ENCODE measurements at places on chromosomes 7 and 10.

- no peak for DNase-seq
These were observed 18.6 kb downstream of the GOLGA7B start for GRCh38 chr10:97868134-97868685.

DNA sequence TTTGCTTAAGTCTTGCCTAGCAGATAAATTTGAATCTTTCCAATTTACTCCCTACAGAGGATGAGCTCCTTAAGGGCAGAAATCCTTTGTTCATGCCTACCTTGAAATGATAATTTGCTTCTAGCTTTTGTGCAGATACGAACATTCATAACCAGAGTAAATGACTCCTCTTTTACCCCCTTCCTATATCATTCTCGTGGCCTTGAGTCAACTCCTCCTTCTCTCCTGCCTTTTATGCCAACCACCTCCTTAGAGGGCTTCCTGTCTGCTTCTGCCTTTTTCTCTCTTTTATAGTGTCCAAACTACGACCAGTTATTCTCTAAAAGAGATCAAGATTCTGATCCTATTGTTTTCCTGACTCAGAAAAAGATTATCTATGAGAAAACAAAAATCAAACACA, 36.4 kb downstream of the MYPN start:
- DNase-seq: no peak

- no peak for DNase-seq
These were observed 59.9 kb downstream of the MRPL32 start for GRCh38 chr7:42991913-42992591.

DNA sequence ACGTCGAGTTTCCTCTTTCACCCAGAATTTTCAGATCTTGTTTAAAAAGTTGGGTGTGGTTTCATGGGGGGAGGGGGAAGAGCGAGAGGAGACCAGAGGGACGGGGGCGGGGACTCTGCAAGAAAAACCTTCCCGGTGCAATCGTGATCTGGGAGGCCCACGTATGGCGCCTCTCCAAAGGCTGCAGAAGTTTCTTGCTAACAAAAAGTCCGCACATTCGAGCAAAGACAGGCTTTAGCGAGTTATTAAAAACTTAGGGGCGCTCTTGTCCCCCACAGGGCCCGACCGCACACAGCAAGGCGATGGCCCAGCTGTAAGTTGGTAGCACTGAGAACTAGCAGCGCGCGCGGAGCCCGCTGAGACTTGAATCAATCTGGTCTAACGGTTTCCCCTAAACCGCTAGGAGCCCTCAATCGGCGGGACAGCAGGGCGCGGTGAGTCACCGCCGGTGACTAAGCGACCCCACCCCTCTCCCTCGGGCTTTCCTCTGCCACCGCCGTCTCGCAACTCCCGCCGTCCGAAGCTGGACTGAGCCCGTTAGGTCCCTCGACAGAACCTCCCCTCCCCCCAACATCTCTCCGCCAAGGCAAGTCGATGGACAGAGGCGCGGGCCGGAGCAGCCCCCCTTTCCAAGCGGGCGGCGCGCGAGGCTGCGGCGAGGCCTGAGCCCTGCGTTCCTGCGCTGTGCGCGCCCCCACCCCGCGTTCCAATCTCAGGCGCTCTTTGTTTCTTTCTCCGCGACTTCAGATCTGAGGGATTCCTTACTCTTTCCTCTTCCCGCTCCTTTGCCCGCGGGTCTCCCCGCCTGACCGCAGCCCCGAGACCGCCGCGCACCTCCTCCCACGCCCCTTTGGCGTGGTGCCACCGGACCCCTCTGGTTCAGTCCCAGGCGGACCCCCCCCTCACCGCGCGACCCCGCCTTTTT, at the start of gene VIM:
TSS of gene VIM (plus strand) at position 151 of the 925 bp plus-strand sequence. CDS start 1,182 bp downstream, outside the sequence.
- peak; percentile 92 for DNase-seq

DNA sequence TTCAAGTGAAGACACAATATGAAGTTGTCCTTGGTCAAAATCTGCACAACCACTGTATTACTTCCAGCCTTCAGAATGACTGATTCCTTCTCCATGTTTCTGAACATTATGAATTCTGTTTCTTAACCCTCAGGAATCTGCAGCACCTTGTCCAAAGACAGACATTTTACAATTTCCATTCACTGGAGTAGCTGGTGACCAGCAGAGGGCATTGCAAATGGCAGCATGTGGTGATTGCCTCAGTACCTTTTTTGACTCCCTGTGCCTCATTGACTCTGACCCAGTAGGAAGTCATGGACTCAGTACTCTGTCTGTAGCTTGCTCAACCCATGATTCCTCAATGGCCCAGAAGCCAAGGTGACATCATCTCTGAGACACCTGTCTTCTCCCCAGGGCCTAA, 879 bp upstream of the VPS41 start:
- DNase-seq: no peak

DNA sequence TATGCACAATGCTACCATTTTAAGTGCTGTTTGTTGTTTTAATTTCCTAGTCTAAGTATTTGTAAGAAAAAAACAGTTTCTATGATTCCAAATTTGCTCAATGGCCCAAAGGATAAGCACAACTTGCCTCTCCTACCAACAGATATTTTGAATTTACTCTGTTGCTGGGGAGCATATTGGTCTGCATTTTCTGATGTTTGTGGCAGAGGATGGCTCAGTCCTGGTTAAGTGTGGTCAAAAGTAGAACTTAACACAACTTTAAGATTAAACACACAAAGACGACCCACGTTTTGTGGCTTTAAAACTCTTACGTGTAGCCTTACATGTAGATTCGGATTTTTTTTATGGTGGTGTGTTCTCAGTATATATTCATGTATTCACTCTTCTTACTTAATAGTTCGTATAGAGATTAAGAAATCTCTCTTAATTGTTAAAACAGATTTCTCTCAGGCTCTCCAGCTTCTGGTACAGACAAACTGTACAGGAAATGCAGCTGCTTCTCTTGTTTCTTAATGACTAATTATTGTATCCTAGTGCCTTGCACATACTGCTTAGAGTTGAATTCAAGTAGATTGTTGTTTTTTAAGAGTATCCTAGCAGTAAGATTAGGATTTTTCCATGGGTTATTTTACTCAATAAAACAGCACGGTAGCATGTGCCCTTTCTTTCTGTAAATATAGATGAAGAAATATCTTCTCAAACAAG, 86.2 kb downstream of the GPR85 start:
- no peak for DNase-seq

DNA sequence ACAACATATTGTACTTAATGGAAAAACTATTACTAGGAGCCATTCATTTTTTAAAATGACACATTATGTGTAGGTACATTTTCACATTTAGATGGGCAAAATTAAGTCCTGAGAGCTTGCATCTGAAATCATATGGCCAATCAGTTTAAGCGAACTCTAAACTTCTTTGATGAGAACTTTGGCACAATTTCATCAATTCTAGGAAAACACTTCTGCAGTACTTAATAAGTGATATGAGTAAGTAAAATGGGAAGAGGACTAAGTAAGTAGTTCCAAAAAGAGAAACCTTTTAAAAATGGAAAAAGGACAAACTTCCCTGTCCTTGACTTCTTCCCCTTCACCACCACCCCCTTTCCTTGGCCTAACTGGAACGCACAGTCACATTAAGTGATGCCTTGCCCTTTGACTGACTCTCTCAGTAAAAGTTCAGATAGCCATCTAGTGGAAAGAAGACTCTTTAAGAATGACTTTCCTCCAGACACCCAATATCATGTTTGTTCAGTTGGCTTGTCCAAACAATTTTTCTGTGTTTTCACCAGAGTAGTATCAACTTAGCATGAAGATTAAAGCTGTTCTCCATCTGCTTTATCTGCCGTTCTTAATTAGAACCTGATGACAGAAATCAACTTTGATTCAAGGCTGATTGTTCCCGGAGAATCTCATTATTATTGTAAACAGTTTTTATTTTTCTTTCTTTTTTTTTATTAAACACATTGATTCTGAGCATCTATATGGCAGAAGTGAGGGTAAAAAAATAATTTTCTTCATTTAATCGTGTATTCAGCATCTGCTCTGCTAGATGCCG, 45.1 kb downstream of the CNNM2 start:
- DNase-seq: no peak

- DNase-seq: no peak
These were observed 76.1 kb downstream of the PROSER2 start for GRCh38 chr10:11899067-11899876.

DNA sequence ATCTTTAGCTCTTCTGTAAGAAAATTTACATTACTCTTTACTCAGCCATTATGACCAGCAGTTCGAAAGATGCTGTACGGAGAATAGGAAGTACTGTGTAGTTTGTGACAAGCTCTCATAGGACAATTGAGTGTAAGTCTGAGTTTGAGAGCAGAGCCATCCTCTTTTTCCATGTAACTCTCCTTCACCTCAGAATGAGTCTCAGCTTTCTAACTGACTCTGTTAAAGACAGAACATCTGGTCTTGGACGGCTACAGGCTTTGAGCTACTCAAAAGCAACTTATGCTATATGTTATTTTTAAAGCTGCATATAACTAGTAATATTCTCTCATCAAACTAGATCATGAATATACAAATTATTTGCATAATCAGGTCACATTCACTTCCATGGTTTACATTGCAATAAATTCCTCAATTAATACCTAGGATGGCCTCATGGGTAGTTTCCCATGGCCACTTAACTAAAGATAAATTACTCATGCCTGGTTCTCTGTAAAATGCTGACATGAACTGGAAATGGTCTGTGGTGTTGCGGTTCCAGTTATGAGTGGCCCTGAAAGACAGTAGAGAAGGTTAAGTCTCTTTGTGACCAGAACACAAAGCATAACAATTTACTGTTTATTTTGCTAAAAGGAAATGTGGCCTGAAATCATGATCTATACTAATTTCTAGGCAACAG, 358.7 kb downstream of the PHF14 start:
- DNase-seq: no peak

- no peak for DNase-seq
These were observed 85.4 kb downstream of the CCNY start for GRCh38 chr10:35421553-35422178.

DNA sequence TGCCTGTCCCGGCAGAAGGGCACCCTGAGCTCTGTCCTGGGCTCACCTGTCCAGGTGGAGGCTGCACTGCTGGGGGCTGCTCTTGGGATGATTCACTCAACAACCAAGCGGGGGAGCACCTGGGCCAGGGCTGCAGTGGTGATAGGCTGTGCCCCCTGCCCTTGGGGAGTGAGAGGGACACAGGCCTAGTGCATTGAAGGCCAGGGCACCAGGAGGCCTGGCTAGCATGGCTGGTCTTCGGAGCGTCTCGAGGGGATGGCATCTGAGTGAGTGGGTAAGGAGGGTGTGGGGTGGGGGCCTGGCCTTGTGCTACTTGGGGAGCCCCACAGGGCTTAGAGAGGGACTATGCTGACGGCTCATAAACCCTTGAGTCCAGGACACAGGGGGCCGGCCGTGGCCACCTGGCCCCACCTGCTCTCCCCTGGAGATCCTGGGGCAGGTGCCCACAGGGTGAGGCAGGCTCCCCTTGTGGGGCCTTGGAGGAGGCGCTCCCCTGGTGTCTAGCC, 3.1 kb downstream of the PWWP2B start:
- DNase-seq: no peak

GRCh38 chr7:39158367-39158766, 180.7 kb downstream of the POU6F2 start:
- DNase-seq: no peak

GRCh38 chr10:95655571-95656290, 780 bp downstream of the ALDH18A1 start:
- no peak for DNase-seq

- DNase-seq: no peak
These were observed 1.9 kb upstream of the TWIST1 start for GRCh38 chr7:19119372-19119771.

- DNase-seq: peak; percentile 75
These were observed 1.1 kb downstream of the ARID5B start for GRCh38 chr10:61902445-61903220.

DNA sequence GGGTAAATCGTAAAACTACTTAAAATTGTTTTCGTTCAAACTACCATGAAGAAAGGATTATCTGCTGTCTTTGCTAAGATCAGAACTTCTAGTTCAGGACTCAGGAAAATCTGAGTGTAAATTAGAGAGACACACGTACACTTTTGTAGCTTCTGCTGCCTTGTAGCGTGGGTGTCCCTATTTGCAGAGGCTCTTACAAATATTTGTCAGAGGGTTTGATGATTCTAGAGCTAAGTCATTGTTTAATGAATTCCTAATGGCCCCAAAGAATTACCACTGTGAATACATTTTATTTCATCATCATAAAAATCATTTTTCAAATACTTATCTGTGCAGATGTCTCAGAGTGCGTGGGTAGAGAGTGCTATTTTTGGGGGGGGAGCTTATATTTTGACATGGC, 314.9 kb downstream of the LRMDA start:
- no peak for DNase-seq

- DNase-seq: no peak
These were observed 93.9 kb downstream of the ADCYAP1R1 start for GRCh38 chr7:31146030-31146429.

DNA sequence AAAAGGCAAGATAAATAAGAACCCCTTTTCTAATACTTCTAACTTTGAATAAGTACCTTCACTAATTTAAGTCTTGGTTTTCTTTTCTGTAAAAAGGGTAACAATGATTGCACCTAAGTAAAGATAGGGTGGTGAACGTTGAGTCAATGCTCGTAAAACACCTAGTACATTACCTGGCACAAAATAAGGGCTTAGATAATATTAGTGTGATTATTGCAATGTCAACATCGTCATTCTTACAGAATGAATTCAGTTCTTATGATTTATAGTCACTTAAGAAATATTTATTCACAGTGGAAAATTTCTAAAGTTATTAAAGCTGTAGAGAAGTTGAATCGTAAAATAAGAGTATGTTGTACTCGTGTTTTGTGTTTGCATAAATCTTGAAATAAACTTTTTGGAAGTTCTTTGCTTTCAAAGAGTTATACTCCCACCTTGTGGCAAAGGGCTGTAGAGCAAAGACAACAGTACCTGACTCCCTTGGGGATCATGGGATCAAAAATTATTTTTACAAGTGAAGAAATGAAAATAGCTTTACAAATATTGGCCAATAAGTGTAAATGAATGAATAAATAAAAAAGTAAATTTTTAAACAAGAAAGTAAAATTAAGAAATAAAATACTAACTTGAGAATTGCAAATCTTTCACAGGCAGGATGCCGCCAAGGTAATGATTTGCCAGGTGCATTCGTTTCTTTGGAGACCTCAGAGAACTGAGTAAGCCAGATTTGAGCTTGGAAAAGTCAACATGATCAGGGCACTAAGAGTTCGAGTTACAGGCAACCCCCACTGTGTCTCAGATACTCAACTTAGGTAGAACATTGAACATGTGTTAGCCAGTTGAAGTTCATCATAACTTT, 285.8 kb upstream of the CACNA2D1 start:
- no peak for DNase-seq

DNA sequence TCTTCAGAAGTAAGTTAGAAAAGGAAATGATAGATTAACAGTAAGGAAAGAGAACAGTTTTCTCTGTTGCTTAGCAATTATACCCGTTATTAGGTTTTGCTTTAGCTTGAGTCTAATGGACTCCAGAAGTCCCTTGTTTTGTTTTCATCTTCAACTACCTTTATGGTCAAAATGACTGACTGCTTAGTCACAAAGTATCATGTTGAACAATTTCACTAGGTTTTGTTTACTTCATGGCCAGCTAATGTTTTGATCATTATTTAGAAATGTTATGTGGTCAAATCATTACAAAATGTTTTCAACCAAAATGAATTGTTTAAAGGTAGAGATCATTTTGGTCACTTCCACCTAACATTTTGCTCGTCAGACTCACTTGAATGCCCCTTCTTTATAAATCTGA, 1.9 kb downstream of the UBN2 start:
- DNase-seq: no peak

Measured in activated T-cell treated with anti-CD3 and anti-CD28 coated beads, Interleukin-2, amount 50 U/mL, for 48 hours (primary cell).